Effector CD8-positive, alpha-beta T cell (primary cell): ENCODE measurements at places on chromosomes 16 and 17.

DNA sequence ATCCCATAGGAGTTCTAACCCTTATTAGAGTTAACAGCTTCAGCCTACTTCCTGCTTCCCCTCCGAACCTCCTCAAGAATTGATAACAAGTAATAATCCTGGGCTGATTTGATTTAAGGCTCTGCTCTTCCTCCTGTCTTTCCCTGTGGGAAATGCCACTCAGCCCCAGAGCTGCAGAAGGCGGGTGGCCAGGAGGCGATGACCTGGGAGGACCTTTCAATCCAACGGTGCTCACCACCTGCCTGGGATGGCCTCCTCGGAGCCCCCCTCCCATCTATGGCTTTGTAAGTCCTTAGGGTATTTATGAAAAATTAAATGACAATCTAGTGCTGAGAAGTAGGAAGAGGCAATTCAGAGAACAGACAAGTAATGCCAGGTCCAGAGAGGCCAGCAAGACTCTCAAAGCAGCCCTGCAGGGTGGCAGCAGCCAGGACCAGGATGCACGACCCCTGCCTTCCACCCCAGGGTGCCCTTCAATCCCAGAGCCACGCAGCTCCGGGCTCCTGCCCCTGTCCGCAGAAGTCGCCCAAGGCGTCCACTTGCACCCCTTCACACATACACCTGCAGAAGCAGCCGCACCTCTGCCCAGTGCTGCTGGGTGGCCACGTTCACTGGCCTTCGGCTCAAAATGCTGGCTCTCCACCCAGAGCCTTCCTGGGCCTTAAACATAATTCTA is 34.3 kb downstream of the ABR start:
- no peak for DNase-seq

DNA sequence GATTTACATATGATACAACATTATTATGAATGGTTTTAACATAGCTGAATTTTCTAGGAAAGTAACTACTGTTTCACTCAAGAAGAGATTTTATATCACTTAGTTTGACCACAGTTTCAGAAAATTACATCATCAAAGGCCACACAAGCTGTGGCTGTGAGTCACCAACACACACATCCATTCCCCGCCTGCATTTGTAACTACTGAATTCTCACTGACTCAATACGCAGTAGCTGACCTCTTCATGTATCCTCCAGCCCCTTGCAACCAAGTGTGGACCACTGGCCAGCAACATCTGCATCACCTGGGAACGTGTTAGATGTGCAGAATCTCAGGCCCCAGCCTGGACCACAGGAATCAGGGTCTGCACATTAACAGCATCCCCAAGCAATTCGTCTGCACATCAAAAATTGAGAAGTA is 197.6 kb downstream of the XYLT1 start:
- no peak for DNase-seq

DNA sequence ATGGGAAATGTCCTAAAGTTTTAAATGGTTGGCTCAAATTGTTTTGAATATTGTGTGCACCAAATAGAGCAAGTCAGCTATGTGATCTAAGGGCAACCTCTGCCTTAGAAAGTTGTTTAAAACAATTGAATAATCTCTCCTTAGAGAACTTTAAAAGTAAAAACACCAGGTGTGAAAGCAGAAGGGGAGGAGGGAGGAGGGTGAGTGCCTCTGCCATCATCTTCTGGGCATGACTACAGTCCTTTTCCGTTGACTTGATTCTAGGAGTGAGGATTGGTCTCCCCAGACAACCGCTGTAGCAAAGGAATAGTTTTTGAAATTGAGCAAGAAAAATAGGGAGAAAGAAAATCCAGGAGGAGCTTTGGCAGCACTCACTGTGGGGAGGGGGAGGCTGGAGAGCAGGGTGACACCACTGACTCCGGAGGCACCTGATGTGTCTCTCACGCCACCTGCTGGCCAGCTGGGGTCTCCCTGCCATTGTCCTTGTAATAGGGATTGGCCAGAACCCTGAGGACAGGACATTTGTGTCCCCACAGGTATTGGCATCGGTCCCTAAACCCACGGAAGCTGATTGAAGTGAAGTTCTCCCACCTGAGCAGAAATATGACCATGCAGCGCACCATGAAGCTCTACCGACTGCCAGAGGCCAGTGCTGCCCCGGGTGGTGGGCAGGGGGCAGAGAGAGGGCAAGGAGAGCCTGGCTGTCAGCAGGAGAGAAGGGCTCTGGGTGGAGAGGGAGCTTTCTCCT is 33.3 kb downstream of the PLCD3 start:
- peak; percentile 62 for DNase-seq

GRCh38 chr17:15257796-15258512 is 7.2 kb downstream of the PMP22 start:
- no peak for DNase-seq

DNA sequence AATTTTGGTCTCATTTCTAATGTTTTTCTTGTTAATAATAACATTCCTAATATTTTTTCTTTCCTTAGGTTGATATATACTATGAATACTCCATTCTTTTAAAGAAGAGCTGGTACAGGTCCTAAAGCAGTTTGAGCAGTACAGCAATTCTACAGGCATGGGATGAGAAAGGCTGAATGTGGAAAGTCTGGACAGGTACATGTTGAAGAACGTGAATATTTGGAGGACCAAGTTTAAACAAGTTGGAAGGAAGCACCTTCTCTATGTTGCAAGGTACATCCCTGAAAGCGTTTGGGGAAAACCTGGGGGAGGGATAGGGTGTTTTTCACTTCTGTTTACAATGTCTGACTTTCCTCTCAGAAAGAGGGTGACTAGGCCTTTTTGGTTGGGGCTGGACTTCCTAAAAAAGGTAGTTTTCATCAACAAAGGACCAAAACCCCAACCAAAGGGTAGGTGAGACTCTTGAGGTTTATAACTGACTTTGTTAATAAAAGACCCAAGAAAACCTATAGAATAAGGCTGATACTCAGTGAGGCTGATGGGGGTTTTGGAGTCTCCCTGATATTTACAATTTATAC is 95.9 kb upstream of the AXIN2 start:
- DNase-seq = no peak

DNA sequence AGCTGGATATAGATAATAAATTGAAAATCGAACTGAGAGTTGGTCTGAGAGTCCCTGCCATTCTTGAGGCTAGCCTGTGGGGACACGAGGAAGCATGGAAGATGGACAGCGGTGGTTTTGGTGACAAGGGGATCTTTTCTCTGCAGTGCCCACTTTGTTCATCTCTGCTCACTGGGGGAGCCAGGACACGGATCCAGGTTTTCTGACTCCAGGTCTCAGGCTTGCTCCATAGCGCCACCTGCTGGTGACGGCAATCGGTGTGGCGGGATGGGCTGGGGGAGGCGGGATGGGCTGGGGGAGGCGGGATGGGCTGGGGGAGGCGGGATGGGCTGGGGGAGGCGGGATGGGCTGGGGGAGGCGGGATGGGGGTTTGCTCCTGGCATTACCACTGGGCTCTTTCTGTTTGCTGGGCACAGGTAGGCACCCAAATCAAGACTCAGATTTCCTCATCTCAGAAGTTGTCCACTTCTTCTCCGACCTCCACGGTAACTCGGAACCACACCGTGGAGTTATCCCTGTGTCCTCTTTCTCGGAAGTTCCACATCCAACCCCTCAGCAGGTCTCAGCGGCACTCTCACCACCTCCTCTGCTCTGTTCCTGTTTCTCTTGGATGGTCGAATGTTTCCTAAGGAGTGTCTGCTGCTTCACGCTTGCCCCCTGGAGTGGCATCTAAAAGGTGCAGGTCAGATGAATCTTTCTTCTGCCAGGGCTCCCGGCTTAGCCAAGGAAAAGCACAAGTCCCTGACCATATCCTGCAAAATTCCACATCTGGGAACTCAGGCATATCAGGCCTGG is 142.4 kb downstream of the CYLD start:
- no peak for DNase-seq

GRCh38 chr17:14119546-14119945 is 50.2 kb downstream of the COX10 start:
- no peak for DNase-seq

DNA sequence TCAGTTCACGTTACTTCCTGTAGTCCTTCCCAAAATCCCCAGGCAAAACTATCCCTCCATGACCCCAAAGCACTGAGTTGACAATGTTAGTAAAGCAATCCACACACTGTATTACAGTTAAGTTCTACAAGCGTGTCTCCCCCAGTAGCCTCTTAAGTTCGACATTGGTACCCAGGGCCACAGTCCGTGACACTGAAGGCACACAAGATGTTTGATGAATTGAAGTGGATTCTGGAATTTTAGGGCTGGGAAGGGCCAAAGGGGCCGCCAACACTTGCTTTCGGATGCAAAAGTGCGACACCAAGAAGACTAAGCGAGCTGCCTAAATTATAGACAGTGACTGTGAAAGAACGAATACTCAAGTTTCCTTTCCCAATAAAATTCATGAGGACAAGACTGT is 1.5 kb downstream of the VPS35 start:
- no peak for DNase-seq

GRCh38 chr17:10793816-10794215 is 10.1 kb downstream of the TMEM238L start:
- DNase-seq = no peak

GRCh38 chr16:56334761-56335160 is 90.6 kb downstream of the AMFR start:
- no peak for DNase-seq

DNA sequence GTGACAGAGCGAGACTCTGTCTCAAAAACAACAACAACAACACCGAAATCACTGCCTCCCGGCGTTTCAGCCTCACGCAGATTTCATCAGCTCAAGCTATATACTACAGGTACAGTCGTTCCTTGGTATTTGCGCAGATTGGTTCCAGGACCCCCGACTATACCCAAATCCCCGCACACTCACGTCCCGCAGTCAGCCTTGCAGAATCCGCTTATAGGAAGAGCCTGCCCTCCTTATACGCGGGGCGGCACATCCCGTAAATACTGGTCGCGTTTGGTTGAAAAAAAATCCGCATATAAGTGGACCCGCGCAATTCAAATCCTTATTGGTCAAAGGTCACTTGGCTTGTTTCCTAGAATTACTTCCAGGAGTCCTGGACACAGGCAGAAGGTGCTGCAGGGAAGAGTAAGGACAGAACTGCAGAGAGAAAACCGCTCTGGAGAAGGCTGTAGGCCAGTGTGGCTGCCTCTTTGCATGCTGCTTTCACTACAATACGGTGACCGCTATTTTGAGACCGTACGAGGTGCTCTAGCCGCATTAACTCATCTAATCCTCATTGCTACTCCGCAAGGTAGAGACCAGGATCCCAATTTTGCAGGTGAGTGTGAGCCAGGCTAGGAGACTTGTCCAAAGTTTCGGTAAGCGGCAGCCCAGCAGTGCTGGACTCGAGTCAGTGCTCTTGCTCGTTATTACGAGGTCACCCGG is 718 bp downstream of the NDUFAB1 start:
- no peak for DNase-seq

GRCh38 chr17:56779322-56779721 is 54.4 kb downstream of the C17orf67 start:
- no peak for DNase-seq

GRCh38 chr17:34840750-34841149 is 120.5 kb downstream of the CCT6B start:
- no peak for DNase-seq

GRCh38 chr17:67273900-67274299 is 28.9 kb upstream of the HELZ start:
- no peak for DNase-seq

DNA sequence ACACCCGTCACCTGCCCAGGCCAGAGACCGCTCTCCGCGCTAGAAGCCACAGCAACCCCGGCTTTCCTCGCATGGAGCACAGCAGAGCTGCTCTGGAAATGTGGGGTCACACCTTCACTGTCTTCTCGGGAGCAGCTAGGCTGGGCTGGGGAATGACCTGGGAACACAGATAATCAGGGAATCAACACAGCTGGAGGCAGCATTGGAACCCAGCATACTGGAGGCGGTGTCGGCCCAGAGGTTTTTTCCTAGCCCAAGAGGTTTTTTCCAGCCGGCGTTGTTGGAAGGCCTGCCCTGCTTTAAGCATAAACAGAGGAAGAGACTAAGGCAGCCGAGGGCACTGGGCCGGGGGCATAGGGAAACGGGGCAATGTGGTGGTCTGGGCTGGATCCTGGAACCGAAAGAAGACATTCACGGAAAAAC is 791 bp upstream of the PLD6 start:
- no peak for DNase-seq

- no peak for DNase-seq
Measured at GRCh38 chr16:29877266-29877961, 14.4 kb upstream of the CDIPT start.

GRCh38 chr17:68089881-68090280 is 54.3 kb downstream of the KPNA2 start:
- DNase-seq = no peak

GRCh38 chr16:16025214-16025968 is 76.0 kb downstream of the ABCC1 start:
- DNase-seq = no peak

DNA sequence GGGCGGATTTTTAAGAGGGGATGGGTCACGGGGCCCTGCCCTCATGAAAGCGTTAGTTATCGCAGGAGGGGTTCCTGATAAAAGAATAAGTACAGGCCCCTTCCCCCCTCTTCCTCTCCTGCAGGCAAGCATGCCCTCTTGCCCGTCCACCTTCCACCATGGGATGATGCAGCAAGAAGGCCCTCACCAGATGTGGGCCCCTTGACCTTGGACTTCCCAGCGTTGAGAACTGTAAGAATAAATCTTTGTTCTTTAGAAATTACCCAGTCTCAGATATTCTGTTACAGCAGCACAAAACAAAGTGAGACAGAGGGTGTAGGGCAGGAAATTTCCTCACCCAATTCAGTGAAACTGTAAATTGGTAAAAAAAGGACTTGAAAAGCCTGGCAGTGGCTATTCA is 27.8 kb upstream of the LCMT1 start:
- no peak for DNase-seq

GRCh38 chr16:16082255-16082654 is 132.8 kb downstream of the ABCC1 start:
- no peak for DNase-seq

GRCh38 chr16:9898555-9898954 is 283.7 kb downstream of the GRIN2A start:
- no peak for DNase-seq

DNA sequence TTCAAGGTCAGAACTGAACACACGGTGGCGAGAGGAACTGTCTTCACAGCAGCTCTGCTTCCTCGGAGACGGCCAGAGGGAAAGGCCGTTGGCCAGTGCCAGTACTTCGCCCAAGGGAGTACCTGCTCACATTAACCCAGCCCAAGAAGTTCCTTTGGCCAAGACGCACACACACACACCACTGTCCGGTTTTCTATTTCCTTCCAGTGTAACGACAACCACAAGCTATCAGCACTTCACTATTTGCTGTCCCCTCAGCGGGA is 744 bp upstream of the GGNBP2 start:
- no peak for DNase-seq

DNA sequence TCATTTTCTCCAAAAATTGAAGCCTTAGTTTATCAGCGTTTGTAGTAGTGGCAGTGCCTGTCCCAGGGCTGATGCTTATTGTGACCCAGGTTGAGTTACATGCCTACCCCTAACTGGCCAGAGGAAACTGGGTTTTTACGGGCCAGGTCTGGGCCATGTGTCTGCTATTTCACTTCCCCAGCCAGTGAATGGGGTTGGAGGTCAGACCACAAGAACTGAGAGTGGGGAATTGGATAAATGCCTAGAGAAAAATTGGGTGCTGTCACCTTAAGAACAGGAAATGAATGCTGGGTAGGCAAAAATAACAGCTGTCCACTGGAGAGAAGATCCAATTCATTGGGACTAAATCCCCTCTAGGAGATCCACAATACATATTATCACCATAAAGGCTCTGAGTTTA is 5.2 kb downstream of the ADPRM start:
- no peak for DNase-seq
